Psoas muscle (tissue), 8 donors: ENCODE measurements at places on chromosomes 12 and 14.

- DNase-seq, result no peak
- H3K4me1 ChIP-seq, result peaks cover 34% of the 10 kb centered on the region
- no peak overlapping the region for H3K4me3 ChIP-seq
- no peaks in the 10 kb centered on the region for H3K36me3 ChIP-seq
- H3K27ac ChIP-seq, result peak overlapping the region; percentile 31
Measured at GRCh38 chr14:54633076-54633475, 66.1 kb downstream of the SAMD4A start.

GRCh38 chr12:48803675-48804074, 14.6 kb upstream of the CACNB3 start:
- no peaks in the 10 kb centered on the region for H3K27me3 ChIP-seq
- no peak for DNase-seq
- no peak overlapping the region for H3K27ac ChIP-seq

GRCh38 chr12:102565555-102565954, 85.2 kb upstream of the IGF1 start:
- no peaks in the 10 kb centered on the region for H3K36me3 ChIP-seq
- no peaks in the 10 kb centered on the region for H3K4me1 ChIP-seq
- H3K27me3 ChIP-seq, result peaks cover 1% of the 10 kb centered on the region
- no peak overlapping the region for H3K4me3 ChIP-seq

DNA sequence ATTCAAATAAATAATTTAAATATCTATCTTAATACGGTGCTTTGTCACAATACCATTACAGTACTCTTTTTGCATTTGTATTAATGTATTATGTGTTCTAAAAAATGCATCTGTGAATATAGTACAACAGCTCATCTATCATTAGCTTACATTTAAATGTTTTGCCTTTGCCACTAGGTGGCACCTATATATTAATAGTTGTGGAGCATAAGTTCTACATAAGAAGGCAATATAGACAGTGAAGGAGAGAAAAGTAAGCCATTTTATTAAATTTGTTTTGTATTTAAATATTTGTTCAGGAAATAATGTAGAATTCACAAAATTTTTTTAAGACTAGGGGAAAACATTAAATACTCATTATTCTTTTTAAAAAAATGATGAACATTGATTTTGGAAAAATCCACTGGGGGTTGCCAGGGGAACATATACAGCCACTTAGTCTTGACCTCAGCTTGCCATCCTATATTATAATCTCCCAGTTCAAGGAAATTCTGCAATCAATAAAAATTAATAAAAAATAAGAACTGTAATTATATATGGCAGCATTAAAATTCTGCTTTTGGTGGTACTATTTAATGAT, 9.8 kb downstream of the CCER1 start:
- H3K27ac ChIP-seq, result no peak overlapping the region
- no peaks in the 10 kb centered on the region for H3K36me3 ChIP-seq
- DNase-seq, result no peak
- H3K4me1 ChIP-seq, result no peaks in the 10 kb centered on the region
- no peak overlapping the region for H3K4me3 ChIP-seq
- no peaks in the 10 kb centered on the region for H3K27me3 ChIP-seq

- no peaks in the 10 kb centered on the region for H3K27me3 ChIP-seq
- no peak overlapping the region for H3K4me3 ChIP-seq
- H3K27ac ChIP-seq, result no peak overlapping the region
Measured at GRCh38 chr14:105589161-105589925, 63.0 kb downstream of the TMEM121 start.

- no peak overlapping the region for H3K27ac ChIP-seq
- no peaks in the 10 kb centered on the region for H3K4me1 ChIP-seq
- H3K36me3 ChIP-seq, result no peaks in the 10 kb centered on the region
Measured at GRCh38 chr12:11922361-11922760, 148.4 kb upstream of the BCL2L14 start.

DNA sequence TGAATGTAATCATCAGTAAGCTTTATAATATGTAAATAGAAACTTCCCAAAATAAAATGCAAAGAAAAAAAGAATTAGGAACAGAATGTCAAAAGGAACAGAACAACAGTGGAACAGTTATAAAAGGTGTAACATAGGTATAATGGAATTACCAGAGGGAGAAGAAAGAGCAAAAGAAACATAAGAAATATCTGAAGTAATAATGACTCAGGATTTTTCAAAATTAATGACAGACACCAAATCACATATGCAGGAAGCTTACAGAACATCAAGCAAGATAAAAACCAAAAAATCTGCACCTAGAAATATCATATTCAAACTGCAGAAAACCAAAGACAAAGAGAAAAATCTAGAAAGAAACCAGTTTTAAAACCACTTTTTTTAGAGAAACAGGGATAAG, 36.1 kb downstream of the TMEM116 start:
- DNase-seq, result no peak
- H3K27me3 ChIP-seq, result no peaks in the 10 kb centered on the region
- H3K4me3 ChIP-seq, result no peak overlapping the region

DNA sequence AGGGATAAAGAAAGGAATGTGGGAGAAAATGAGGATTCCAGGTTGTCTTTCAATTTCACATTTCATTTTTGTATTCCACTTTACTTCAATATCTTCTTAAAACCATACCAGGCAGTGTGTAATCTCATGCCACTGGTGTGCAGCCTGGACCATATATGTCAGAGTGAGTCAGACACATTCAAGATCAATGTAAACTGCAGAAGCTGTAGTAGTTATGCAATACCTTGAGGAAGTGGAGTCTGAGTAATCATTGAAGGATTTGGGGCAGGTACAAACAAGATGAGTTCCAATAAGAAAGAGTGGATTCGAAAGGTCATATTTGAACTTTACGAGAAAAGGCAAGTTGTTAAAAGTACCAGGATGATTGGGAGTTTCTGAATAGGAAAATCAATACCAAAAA, 14.1 kb downstream of the PLCZ1 start:
- H3K27me3 ChIP-seq, result no peaks in the 10 kb centered on the region
- H3K27ac ChIP-seq, result no peak overlapping the region

DNA sequence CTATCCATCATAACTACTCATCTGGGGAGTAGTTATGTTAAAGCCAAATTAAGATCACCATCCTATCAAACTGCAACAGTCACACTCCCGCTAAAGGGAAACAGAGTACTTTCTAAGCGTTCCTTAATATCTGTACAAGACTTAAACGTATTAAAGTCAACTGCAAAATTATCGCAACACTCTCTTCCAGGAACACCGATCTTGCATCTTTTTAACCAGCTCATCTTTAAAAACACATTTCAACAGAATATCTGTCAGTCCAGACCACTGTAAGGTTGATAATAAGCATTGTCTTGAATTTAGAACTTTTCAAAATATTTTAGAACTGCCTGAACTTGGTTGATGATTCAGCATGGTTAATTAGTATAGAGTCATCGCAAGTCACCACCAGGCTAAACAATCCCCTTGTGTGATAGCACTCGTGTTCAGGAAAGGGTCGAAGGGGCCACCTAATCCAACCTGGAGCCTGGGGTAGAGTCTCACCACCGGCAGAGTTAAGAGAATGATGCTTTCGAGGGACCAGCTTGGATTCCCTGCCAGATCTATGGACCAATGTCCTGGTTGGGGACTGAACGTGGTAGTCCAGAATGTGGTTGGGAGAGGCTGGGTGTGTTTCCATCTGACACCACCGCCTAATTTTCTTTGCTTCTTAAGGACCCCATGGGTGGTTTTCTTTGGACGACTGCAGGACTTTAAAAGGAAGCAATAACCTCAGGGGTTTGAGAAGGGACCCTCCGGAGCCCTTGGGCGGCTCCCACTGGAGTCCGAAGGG, 890 bp downstream of the SPTLC2 start:
- peak overlapping the region; percentile 67 for H3K27ac ChIP-seq
- peaks cover 9% of the 10 kb centered on the region for H3K4me1 ChIP-seq
- no peak for DNase-seq
- H3K36me3 ChIP-seq, result no peaks in the 10 kb centered on the region
- peak overlapping the region; percentile 90 for H3K4me3 ChIP-seq
- no peaks in the 10 kb centered on the region for H3K27me3 ChIP-seq

DNA sequence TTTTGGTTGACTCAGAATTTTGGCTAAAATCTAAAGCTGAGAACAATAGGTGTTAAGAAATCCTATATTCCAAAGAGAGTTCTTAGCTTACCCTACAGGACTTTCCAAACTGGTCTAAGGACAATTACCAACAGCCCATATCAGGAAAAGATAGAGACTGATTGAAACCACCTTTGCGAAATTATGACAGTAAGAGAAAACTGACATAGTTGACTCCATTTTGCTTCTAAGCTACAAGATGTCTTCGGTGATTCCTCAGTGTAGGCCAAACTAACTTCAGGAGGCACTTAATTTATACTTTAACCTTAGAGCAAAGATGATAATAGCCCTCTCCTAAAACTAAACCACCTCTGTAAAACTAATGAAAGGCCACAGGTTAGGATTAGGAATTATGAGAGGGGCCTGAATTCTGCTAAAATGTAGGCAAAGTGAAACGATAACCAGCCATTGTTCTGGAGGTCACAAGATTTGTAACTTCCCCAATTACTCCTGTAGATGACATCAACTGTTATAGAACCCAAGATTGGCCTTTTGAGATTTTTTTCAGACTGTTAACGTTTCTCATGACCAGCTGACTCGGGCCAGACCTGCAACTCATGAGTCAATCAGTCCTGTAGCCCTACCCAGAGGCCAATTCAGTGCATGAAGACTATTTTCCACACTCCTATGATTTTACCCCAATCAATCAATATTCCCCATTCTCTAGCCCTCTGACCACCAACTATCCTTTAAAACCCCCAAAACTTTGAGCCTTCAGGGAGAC, 43.0 kb downstream of the KLRG1 start:
- DNase-seq, result no peak
- no peaks in the 10 kb centered on the region for H3K27me3 ChIP-seq
- no peak overlapping the region for H3K27ac ChIP-seq
- H3K4me1 ChIP-seq, result no peaks in the 10 kb centered on the region
- no peak overlapping the region for H3K4me3 ChIP-seq

GRCh38 chr12:81942594-81942993, 183.4 kb upstream of the PPFIA2 start:
- no peaks in the 10 kb centered on the region for H3K36me3 ChIP-seq
- H3K27ac ChIP-seq, result no peak overlapping the region
- H3K4me1 ChIP-seq, result no peaks in the 10 kb centered on the region

GRCh38 chr14:62665286-62665685, 380.0 kb downstream of the KCNH5 start:
- DNase-seq, result no peak
- no peaks in the 10 kb centered on the region for H3K27me3 ChIP-seq
- H3K4me1 ChIP-seq, result no peaks in the 10 kb centered on the region
- no peaks in the 10 kb centered on the region for H3K36me3 ChIP-seq
- no peak overlapping the region for H3K27ac ChIP-seq

GRCh38 chr12:102305486-102305885, 107.9 kb upstream of the PMCH start:
- no peaks in the 10 kb centered on the region for H3K36me3 ChIP-seq
- no peak overlapping the region for H3K4me3 ChIP-seq
- no peaks in the 10 kb centered on the region for H3K4me1 ChIP-seq
- no peak for DNase-seq
